CD8-positive, alpha-beta T cell (primary cell): ENCODE measurements at places on chromosomes 2 and 18.

- DNase-seq, result no peak
Measured at GRCh38 chr2:173793709-173794565, 171.2 kb downstream of the SP3 start.

DNA sequence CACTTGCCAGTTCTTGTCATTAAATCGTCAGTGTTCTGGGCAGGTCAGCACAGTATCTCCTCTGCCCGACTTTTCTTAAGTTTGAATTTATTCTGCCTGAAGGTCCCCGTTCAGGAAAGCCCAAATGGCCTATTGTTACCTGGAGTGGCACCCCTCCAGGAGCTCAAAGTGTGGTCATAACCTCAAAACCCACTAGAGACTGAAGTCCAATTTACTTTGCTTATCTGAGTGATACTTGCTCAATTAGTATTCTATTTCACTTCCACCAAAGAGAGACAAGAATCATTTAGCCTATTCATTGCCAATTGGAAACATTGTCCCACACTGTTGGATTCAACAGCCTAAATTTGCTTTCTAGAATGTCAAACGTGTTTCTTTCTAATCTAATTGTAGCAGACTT is 375.3 kb downstream of the LNPK start:
- DNase-seq, result no peak

DNA sequence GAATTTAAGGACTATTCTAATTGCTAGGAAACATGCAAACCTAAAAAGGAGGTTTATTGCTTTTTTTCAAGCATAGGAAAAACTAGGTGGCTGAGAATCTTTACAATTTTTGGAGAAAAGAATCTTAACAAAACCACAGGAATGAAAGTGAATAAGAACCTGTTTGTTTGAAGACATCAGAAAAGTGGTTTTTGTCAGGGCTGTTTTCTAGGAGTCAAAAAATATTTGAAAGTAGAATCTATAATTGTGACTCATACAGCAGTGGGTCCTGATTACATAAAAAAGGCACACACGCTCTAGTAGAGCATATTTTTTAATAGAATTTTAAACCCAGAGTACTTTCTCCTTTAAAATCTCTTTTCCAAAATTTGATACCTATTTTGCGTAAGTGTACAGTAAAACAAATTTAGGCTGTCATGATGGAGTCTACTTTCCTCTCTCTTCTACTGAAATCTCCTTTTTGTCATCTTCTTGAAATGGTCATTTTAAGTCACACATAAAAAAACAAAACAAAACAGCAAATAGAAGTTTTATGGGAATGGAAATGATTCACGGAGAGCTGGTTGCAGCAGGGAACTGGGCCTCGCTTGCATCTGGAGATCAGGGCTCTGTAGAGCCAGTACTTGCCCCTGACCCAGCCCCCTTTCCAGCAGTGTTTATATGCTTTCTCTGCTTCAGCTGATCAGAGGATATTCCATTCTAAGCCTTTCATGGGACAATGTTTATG is 59.1 kb upstream of the PELI1 start:
- no peak for DNase-seq

GRCh38 chr2:26001743-26002351 is 19.6 kb upstream of the KIF3C start:
- no peak for DNase-seq

DNA sequence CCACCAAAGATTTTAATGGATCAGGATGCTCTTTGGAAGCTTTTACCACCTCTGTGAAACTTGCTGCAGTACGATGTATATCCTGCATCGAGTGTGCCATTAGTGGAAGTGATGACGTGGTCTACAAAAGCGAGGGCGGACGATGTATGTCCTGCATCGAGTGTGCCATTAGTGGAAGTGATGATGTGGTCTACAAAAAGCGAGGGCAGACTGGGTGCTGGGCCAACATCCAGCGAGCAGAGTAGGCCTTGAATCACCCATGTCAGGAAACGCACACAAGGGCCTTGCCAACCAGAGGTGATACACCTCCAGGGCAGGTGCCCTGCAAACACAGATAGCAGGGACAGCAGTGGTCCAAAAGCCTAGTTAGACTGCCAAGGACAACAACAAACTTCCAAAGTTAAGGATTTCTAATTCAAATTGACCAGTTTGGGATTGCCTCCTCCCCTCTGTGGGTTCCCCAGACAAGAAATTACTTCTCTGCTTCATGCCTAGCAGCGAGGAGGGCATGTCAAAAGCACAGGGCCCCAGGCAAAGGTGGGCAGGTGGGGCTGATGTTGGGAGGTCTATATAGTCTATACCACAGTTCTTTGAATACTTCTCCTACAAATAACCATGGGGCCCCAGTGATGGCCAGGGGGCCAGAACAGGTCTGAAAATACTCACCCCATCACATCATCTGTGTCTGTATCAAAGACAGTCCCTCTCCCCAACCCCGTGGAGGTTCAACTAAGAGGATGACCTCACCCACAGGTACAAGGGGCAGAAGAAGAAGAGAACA is 70.2 kb downstream of the ADD2 start:
- DNase-seq, result no peak

- DNase-seq, result no peak
Measured at GRCh38 chr18:73805991-73806390, 341.6 kb downstream of the FBXO15 start.

- peak; percentile 100 for DNase-seq
Measured at GRCh38 chr2:224585211-224586088, at the start of gene CUL3. Gene CUL3, minus strand, starts transcription at chr2:224585363. Its CDS starts 354 bp downstream, at chr2:224585009.

DNA sequence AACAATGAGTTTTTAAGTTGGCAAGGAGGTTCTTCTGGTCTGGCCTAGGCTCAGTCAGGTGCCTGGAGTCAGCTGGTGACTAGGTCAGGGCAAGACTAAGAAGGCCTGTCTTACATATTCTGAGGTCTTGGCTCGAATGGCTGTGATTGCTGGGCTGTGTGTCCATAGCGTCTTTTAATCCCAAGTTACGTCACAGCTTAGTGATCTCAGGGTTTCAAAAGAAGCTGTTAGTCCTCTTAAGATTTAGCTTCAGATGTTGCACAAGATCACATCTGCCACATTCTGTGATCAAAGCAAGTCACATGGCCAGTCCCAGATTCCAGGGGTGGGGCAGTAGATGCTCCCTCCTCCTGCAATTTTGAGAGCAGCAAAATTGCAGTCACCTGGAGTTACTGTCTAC is 61.3 kb downstream of the PKP4 start:
- no peak for DNase-seq

GRCh38 chr2:191280834-191281756 is 35.9 kb downstream of the MYO1B start:
- DNase-seq, result no peak

- DNase-seq, result no peak
Measured at GRCh38 chr2:109582928-109583895, 30.6 kb downstream of the SEPTIN10 start.

GRCh38 chr2:183530333-183530901 is 406.2 kb downstream of the NUP35 start:
- no peak for DNase-seq

DNA sequence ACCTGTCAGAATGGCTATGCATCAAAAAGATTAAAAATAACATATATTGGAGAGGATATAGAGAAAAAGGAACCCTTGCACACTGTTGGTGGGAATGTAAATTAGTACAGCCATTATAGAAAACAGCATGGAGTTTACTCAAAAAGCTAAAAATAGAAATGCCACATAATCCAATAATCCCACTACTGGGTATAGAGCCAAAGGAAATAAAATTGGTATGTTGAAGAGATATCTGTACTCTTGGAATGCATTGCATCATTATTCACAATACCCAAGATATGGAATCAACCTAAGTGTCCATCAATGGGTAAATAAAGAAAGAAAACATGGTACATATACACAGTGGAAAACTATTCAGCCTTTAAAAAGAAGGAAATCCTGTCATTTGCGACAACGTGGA is 77.2 kb downstream of the C1D start:
- no peak for DNase-seq

DNA sequence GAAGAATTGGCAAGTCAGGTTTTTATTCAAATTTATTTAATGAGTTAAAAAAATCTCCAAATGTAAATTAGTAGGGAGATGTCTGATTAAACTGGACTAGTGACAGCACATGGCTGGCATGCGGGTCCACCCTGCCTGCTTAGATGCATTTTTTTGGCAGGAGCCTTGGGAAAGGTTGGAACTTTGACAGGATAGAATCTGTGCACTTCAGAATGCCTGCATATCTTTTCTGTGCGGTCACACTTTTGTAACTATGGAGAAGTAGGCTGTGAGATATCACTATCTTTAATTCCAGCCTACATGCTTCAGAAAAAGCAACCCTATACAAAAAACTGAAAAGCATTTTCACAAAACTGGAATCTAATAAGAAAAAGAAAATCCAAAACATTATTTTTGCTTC is 317.8 kb downstream of the MBD2 start:
- DNase-seq, result no peak

GRCh38 chr2:131027566-131028528 is 65.4 kb downstream of the FAM168B start:
- no peak for DNase-seq

DNA sequence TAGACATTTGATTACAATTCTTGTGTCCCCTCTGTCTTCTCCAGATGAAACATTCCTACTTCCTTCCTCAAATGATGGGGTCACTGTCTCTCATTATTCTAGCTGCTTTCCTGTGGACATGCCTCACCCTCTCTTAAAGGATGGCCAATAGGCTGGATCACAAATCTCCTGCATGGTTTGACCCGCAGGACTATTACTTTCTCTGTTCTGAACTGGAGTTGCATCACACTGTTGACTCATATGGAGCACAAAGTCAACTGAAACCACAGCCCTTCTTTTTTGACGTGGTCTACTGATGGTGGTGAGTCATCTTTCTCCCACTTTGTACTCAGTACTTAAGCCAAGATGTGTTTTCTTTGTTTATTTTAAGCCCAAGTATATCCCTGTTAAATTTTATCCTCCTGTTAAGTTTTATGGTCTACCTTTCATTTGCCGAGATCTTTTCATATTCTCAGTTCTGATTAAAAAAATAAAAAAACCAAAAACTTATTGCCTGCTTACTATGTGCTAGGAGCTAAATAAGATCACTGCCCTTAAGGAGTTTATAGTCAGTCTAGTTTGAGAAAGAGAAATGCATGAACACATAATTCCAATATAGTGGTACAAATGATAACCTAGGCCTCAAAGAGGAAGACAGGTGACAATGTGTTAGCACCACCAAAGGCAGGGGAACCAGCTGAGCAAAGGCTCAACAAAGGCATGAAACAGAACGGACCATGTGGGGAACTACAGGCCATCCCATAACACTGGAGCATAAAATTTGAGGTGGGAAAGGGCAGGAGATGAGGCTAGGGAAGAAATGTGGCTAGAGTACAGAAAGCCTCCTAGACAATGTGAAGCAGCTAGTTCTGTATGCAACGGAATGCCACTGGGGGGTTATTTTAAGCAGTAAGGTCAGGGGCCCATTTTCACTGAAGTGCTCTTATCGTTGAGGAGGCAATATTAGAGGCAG is 67.6 kb upstream of the ZFP36L2 start:
- DNase-seq, result peak; percentile 62
